Naive B cell (primary cell): ENCODE measurements at places on chromosomes 4 and X.
A peak's percentile ranks its signal among the peaks of the same experiment; 100 is the strongest.

DNA sequence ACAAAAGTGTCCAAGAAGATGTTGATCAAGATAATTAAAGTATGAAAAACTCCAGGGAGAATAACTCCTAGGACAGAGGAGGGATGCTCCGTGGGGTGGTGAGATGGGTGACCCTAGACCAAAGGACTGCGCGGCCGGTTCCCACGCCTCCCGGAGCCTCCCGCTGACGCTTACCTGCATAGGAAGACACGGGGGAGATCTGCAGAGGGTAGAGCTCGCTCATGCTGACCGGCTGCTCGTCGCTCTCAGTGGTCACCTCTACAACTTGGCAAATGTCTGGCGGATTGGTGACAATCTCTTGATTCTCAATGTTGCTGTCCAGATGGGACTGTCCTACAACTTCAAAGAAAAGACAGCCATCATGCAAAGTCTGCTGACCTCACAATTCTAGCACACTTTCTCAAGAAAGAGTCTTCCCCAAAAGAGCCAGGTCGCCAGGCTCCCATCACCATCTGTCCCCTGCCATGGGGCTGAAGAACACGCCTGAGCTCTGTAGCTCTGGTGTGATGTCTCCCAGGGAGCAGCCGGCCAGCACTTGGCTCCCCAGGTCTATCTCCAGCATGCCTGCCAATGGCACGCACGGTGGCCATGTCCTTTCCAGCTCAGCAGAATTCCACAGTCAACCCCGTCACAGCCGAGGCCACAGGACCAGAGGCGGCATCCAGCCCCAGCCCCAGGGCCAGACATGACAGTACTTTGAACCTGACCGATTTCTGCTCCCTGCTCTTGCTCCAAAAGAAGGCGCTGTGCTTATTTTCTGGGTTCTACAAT, 75.4 kb downstream of the IRF2 start:
- DNase-seq = no peak

DNA sequence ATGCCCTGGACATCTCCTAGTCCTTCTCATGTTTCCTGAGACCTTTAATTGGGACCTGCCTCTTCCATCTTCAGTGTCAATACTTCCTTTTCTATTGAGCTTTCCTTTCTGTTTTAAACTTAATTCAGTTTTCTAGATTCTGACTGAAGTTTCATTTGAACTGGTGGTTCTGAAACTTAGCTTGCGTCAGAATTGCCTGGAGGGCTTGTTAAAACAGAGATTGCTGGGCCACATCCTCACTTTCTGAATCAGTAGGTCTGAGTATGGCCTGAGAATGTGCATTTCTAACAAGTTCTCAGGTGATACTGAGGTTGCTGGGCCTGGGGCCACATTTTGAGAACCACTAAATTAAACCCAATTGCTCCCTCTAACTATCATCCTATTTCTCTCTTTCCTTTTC, 152.1 kb upstream of the DGKK start:
- DNase-seq = no peak

DNA sequence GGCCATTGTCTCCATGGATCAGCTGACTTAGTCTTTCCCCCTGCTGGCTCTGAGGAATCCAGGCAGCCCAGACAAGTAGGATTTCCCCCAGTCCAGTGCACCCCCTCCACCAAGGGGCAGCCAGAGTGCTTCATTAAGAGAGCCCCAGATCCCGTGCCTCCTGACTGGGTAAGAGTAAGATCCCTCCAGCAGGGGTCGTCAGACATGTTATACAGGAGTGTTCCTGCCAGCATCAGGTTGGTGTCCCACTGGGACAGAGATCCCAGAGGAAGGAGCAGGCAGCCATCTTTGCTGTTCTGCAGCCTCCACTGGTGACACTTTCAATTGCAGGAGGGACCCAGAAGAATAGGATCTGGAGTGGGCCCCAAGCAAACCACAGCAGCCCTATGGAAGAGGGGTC, 29.0 kb upstream of the INPP4B start:
- no peak for DNase-seq

- peak; percentile 9 for DNase-seq
These were observed 43.7 kb downstream of the OTOP1 start for GRCh38 chr4:4182835-4183568.

DNA sequence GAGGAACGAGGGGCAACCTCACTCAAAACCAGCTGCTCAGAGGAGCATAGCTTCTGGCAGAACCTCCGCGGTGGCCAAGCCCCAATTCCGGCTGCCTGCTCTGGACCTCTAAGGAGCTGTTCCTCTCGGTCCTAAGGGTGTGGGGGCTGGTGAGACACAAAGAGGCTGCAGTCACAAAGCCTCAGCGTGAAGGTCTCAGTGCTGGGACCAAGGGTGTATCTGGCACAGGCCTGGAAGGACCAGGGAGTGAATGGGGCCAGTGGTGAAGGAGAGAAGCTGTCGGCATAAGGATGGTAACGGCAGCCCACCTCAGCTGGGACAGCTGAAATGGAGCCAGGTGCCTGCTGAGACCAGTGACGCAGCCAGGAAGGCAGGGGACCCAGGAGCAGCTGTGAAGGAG, 5.3 kb downstream of the PDE6B start:
- no peak for DNase-seq

DNA sequence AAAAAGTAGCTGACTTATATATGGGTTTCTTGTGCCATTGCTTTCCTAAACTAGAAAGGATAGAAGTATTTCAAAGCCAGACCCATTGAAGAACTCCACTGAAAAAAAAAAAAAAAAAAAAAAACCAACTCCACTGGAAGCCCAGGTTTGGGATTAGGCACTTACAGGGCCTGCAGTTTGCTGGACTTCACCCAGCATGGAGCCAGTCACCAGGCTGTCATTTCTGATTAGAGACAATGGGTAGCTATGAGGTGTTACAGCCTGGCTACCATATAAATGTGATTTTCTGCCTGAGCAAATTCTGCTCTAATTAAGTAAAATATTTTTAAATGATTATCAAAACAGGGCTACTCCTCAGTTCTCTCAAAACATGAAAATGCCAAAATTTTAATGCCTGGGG, 49.5 kb downstream of the HS6ST2 start:
- DNase-seq = no peak

GRCh38 chr4:160284516-160284915, 1181.6 kb downstream of the RAPGEF2 start:
- no peak for DNase-seq

- no peak for DNase-seq
These were observed 207.2 kb downstream of the FGF13 start for GRCh38 chrX:138504273-138504672.

DNA sequence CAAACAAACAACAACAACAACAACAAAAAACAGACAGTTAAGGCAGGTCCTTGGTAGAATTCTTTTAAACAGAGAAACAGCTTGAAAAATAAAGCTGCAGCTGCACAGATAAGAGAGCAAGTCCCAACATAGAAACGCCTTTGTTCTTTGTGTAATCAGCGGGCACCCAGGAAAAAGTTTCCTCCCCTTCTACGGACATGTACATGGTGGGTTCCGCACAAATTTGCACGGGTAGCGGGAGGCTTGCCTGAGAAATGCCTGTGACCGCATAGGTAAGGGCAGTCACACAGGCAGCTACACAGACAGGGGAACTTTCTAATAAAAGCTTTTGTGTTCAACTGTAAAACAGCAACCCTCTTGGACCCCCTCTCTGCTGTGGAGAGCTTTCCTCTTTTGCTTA, 25.7 kb upstream of the CT47A1 start:
- DNase-seq = no peak

- peak; percentile 38 for DNase-seq
These were observed 2.9 kb downstream of the RAPGEF2 start for GRCh38 chr4:159105761-159106243.

DNA sequence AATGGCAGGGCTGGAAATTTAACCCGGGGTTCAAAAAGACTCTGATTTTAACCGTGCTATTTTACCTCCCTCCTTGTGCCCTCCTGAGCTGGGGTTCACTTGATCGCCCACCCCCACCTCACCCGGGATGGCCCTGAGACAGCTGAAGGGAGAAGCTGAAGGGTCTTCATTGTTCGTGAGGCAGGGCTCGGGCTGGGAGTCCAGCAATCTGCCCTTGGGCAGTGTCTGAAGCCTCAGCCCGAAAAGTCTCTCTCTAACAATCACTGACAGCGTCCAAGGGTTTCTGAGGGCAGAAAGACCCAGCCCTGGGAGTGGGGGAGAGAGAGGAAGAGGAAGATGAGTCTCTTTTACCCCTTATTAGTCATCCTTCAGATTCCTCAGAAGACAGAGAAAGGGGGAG, 39.4 kb upstream of the PHOX2B start:
- DNase-seq = no peak
